ENCODE measurements at places on chromosomes 2 and 18. TPM values are rescaled to one million over a fixed set of nuclear protein-coding genes. Genes with fewer than 3 reads are reported as not detected.

SERPINB10 gene
- total RNA-seq: not detected

AGAP1 gene
- 0.97 TPM for total RNA-seq

- DNase-seq: no peak
- H3K27me3 ChIP-seq: no peaks in the 10 kb centered on the region
- H3K4me3 ChIP-seq: no peak overlapping the region
- no peaks in the 10 kb centered on the region for H3K36me3 ChIP-seq
Measured at GRCh38 chr18:58402247-58402646, 226.6 kb downstream of the ALPK2 start.

- H3K27ac ChIP-seq: no peak overlapping the region
- DNase-seq: no peak
- H3K36me3 ChIP-seq: peaks cover 25% of the 10 kb centered on the region
- peaks cover 14% of the 10 kb centered on the region for H3K4me1 ChIP-seq
- H3K27me3 ChIP-seq: no peaks in the 10 kb centered on the region
Measured at GRCh38 chr18:49444581-49444980, 15.9 kb downstream of the DYM start.

DNA sequence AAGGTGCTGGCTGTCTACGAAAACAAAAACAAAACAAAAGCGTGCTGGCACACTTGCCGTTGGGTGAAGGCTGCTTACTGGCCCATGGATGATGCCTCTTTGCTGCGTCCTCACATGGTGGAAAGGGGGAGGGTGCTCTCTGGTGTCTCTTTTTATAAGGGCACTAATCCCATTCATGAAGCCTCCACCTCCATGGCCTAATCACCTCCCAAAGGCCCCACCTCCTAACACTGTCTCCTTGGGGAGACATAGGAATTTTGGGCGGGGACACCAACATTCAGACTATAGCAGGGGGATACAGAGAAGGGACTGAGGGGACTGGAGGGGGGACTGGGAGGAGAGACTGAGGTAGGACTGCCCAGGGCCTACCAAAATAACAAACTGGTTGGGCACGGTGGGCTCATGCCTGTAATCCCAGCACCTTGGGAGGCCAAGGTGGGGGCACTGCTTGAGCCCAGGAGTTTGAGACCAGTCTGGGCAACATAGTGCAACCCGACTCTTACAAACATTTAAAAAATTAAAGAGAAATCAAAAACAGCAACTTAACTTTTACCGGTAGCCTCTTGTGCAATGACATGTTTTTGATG, 14.5 kb downstream of the PTMA start:
- no peaks in the 10 kb centered on the region for H3K27me3 ChIP-seq
- peaks cover 7% of the 10 kb centered on the region for H3K4me1 ChIP-seq
- no peak for DNase-seq
- no peaks in the 10 kb centered on the region for H3K36me3 ChIP-seq

DNA sequence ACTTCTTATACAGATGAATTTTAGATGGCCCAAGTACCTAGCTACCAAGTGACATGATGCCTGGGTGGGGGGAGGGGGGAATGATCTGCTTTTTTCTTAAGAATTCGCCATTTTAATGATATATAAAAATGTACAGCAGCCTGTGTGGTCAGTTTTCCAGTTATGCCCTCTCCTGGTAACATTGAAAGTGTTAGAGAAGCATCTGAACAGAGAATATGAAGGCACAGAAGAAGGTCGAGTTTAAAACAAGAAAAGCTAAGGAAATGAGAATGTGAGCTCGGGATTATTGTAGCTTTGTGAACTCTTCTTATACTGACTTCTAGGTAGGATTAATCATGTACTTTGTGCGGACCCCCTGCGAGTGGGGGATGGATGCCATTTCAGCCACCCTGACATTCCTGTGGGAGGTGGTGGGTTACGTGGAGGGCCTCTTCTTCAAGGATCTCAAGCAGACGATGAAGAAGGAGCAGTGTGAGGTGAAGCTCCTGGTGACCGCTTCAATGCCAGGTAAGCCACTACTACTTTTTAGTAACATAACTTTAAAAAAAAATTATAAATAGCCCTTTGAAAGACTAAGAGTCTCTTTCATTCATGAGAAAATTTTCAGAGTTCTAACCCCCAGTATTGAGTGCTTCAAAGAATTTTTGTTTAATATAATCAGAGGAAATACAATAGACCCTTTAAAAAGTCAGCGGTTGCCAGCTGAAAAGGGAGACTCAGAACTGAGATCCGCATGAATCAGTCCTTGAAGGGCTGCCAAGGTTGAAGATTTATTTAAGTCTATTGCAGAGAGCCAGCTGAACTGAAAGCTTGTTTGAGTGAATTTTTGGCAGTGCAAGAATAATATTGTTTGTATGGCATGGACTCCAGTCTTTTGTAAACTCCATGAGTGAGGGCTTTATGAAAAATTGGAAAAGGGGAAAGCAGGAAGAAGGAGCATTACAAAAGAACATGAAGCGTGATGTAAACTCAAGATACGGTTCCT, 68.6 kb upstream of the RPE start:
- peaks cover 11% of the 10 kb centered on the region for H3K27me3 ChIP-seq
- H3K36me3 ChIP-seq: no peaks in the 10 kb centered on the region
- no peak for DNase-seq
- H3K4me3 ChIP-seq: no peak overlapping the region

Measured in activated CD4-positive, alpha-beta T cell treated with anti-CD3 and anti-CD28 coated beads, Interleukin-2, amount 10 ng/mL, durations not matched to agents 7 days and 5 days (primary cell).